ENCODE measurements at places on chromosomes 6 and 20. TPM values are rescaled to one million over a fixed set of nuclear protein-coding genes. Genes with fewer than 3 reads are reported as not detected.

DNA sequence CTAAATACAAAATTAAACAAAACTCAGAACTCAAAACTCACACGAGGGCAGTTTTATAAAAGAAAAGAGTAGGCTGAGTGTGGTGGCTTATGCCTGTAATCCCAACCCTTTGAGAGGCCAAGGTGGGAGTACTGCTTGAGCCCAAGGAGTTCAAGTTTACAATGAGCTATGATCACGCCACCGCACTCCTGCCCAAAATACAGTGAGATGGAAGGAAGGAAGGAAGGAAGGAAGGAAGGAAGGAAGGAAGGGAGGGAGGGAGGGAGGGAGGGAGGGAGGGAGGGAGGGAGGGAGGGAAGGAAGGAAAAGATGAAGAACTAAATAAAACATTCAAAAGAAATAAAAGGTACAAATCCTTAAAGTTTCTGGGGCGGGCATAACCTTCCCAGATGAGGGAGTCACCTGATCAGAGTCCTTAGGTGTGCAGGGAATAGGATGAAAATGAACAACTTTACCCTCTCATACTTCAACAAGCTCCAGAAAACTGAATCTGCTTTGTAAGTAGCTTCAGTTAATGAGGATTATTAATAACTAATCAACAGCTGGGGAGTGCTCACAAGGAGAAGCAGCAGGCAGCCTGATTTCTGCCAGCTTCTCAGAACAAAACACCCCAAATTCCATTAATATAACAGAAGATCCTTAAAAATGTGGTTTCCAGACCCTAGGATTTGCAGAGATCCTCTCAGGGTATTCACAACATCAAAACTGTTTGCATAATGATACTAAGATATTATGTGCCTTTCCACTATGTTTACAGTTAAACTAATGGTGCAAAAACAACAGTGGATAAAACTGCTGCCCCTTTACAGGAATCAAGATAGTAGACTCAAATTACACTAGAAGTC is 21.8 kb downstream of the LMBRD1 start:
- no peak for DNase-seq

The C6orf52 gene
- not detected for total RNA-seq

DNA sequence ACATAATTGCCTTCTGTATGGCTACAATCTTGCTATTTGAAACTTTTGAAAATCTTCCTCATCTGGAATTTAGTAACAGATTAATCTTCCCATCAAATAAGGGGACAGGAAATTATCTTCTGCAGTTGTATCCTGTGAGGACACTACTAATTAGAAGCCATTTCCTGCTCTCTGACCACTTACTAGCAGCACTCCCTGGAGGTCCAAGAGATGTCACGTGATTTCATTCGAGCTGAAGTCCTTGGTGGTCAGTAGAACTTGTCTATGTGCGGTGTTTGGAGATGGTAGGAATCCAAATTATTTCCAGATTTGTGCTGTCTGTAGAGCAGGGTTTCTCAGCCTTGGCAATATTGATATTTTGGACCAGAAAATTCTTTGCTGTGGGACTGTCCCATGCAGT is 202.5 kb downstream of the TFAP2B start:
- no peak for DNase-seq

DNA sequence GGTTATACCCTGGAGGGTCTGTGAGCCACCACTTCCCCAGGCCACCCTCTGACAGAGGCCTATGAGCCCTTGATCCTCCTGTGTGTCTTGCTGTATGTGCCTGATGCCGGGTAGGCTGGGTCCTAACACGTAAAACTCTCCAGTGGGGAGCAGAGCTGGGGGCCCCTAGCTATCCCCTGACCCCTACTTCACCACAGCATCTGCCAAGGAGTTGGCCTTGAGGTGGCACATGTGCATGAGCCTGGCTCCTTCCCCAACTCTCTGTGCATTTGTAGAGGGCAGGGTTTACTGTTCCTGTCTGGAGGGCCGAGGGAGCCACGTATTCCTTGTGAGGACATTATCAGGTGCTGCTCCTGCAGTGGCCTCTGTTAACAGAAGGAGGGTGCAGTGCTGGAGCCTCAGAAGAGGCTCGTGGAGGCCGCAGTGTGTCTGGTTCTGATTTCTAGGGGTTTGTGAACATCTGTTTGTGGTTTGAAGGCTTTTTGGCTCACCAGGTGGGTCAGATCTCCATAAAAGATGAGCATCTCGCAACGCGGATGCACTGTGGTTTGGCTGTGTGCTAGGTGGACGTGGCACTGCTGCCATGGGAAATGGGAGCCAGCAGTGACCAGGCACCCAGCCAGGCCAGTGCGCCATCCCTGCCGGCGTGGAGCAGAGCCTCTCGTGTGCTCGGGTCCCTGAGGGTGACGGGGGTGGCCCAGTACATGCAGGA is 152.1 kb downstream of the DTNBP1 start:
- peak; percentile 14 for DNase-seq

The HDGFL1 gene
- total RNA-seq, result not detected

- no peak for DNase-seq
Measured at GRCh38 chr6:6434151-6434550, 113.7 kb upstream of the F13A1 start.

DNA sequence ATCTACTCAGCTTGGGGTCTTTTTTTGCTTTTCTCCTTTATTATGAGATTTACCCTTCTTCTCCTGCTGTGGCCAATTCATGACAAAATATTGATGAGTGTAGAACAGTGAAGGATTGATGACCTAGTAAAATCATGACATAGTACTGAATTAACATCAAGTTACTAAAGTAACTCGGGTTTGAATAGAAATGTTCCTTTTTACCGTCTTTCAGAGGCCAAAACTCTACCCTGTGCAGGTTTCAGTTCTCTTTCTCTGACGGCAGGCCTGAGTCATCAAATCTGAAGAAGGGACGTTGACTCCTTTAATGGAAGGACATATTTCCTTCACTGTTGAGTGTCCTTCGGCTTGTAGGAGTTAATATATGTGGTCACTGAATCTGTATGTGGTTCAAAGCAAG is 80.7 kb downstream of the RREB1 start:
- no peak for DNase-seq

Measured in prostate gland (tissue), 2 donors.